CD4-positive, alpha-beta T cell treated with Interleukin-17A for 4 hours (primary cell): ENCODE measurements at places on chromosomes 1 and 21.

DNA sequence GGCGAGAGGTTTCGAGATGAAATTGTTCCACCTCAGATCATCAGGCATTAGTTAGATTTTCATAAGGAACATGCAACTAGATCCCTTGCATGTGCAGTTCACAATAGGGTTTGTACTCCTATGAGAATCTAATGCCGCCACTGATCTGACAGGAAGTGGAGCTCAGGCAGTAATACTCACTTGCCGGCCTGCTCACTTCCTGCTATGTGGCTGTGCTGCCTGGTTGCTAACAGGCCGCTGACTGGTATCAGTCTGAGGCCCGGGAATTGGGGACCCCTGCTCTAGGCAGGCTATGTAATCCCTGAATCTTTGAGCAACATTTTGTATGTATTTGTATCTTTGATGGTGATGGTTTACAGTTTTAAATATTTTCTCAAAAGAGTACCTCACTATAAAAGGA is 32.5 kb downstream of the XKR8 start:
- peak; percentile 74 for DNase-seq

- no peak for DNase-seq
Measured at GRCh38 chr1:47784497-47784822, 212.7 kb downstream of the TRABD2B start.

DNA sequence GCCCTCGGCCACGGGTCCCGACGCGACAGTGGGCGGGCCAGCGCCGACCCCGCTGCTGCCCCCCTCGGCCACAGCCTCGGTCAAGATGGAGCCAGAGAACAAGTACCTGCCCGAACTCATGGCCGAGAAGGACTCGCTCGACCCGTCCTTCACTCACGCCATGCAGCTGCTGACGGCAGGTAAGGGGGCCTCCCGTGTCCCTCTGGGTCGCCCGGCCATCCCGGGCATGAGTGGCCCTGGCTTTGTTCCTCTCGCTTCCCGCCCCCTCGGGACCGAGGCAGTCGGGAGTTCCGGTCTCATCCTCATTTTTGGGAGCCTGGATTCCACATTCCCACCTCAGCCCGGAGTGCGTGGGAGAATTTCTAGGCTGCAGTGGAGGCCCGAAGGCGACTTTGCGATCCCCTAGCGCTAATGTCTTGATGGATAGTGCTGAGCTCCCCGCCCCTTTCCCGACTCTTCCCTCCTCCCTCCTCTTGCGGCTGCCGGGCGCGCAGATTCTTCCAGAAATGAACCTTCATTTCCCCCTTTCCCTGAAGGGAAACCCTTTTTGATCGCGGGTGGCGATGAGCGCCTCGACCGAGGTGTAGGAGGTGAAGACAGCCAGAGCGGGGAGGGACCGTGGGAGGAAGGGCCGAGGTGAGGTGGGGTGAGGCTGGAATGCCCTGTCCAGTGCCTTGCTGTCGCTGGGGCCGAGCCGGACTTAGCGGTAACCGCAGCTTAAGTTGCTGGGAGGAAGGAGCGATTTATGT is 705 bp downstream of the KHDRBS1 start:
- peak; percentile 21 for DNase-seq

- no peak for DNase-seq
Measured at GRCh38 chr1:81125672-81126071, 675.1 kb upstream of the ADGRL2 start.

DNA sequence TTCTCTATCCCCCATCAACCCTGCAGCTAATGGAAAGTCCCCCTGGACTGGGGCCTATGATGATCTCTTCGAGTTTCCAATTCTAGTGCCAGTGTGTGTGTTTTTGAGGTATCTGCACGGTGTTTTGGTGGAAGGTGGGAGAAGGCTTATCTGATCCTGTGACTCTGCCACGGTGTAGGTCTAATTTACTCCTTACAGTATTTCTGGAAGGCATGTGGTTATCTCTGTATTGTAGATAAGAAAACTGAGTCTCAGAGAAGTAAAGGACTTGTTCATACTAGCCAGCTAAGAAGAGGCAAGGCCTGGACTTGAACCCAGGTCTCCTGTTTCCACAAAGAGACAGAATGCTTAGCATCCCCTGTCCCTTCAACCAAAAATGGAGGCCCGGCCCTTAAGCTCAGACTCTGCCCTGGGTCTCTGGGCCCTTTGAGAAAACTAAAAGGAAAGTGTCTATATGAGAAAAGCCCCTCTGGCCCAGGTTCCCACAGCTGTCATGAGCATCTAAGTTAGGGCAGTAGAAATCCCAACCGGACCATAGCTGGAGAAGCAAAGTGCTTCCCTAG is 20.3 kb downstream of the RIMS3 start:
- no peak for DNase-seq

GRCh38 chr1:23899070-23899469 is 14.1 kb downstream of the CNR2 start:
- DNase-seq = no peak

DNA sequence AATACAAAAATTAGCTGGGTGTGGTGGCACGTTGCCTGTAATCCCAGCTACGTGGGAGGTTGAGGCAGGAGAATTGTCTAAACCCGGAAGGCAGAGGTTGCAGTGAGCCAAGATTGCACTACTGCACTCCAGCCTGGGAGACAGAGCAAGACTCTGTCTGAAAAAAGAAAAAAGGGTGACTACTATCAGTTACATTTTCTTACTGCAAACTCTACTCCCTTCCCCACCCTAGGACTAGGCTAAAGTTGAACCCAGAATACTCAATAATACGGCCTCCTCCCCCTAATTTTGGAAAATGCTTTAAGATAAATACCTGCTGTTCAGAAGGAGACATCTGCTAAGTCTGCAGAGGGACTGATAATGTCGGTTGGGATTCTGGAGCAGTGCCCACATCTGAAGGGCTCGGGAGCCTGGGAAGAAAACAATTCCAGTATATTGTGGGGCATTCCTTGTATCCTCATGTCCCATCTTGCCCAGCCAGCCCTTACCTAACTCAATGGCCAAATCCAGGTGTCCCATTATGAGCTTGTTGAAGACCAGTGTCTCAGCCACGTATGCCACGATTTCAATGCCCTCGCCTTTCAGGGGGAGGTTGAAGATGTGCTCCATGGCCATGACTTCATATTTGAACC is 89.7 kb downstream of the ADCY10 start:
- DNase-seq = no peak

GRCh38 chr1:91345395-91346005 is 59.1 kb downstream of the HFM1 start:
- no peak for DNase-seq

DNA sequence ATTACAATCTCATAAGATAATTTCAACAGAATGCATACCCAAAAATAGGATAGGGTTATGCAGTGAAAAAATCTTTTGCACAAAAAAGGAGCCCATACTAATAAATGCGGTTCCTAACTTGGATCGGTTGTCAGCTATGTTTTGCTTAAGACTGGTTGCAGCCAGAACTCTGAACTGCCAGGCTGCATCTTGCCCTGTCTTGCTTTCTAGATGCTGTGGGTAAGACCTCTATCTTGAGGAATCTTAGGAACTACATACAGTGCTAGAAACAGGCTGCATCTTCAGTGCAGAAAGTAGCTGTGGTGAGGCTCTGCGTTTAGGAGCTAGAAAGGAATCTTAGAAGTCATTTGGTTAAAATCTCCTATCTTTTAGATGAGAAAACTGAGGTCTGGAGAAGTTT is 45.6 kb upstream of the PLA2G4A start:
- DNase-seq = no peak

DNA sequence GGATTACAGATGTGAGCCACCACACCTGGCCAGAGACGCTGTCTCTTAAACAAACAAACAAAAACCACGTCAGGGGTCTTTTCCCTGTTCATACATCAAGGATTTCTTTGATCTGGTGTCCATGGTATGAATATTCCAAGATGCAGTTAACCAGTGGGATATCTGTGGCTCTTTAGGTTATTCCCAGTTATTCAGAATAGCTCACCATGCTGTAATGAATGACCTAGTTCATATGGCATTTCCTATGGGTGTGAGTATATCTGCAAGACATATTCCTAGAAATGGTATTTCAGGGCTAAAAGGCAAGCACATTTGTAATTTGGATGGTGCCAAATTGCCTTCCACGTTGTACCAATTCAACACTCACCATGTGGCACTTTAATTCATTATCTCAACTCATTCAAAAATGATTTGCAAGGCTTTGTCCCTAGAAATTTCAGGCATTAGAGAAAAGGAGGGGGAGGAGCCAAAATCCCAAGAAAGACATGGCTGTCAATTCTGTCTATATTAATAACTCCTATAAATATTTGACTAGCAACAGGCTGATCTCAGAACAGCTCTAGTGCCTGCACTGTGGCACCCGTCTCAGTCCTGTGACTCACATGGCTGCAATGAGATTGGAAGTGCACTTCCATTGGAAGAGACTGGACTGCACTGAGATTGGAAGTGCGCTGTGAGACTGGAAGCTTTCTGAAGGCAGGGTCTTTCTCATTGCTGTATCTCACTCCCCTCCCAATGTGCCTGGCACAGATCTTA is 6.0 kb upstream of the STMN1 start:
- DNase-seq = no peak

DNA sequence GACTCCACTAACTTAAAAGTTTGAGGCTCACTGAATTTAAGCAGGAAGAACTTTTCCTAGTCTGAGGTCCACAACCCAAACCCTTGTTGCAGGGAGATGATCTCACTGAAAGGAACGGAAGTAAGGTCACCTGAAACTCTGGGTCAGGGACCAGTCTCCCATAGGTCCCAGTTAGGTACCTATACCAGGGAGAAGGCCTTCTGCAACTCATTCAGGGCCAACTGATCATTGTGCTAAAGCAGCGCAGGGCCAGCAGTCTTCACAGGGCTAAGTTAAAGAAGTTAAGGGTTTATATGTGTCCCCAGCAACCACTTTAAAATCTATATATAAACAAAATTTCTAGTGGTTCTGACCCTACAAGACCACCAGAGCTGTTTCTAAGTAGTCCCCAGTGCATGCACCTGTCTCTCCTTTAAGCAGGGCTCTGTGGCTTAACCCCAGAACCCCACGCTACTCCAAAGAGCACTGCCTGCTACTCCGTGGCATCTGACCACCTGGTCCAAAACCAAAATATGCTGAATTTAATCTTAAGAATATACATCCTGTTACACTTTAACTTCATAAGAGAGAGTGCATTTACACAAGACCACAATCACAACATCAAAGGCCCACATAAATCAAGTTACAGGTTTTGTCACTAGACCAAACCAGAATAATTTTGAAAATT is 2.8 kb downstream of the SRSF10 start:
- no peak for DNase-seq

DNA sequence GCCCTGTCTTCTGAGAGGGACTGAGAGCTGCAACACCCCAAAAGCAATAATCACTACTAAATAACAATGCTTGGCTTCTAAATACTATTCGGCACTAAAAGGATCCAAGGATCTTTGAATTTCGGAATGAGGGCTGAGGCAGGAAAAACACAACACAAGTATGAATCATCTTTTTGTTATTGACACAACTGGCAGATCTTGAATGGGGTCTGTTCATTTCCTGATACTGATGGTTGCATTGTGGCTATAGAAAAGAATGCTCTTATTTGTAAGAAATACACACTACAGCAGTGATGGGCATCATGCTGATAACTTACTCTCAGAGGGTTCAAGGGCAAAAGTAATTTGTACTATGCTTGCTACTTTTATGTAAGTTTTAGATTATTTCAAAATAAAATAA is 149.2 kb upstream of the PLD5 start:
- DNase-seq = no peak

GRCh38 chr1:209094384-209094783 is 489.1 kb upstream of the CAMK1G start:
- DNase-seq = no peak

DNA sequence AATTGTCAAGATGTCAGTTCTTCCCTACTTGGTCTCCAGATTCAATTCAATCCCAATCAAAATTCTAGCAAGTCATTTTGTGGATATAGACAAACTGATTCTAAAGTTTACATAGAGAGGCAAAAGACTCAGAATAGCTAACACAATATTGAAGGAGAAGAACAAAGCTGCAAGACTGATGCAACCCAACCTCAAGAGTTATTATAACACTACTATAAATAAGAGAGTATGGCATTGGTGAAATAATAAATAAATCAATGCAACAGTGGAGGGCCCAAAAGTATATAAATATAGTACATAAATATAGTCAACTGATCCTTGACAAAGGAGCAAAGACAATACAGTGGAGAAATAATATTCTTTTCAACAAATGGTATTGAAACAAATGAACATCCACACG is 49.7 kb downstream of the PRPF38A start:
- no peak for DNase-seq

DNA sequence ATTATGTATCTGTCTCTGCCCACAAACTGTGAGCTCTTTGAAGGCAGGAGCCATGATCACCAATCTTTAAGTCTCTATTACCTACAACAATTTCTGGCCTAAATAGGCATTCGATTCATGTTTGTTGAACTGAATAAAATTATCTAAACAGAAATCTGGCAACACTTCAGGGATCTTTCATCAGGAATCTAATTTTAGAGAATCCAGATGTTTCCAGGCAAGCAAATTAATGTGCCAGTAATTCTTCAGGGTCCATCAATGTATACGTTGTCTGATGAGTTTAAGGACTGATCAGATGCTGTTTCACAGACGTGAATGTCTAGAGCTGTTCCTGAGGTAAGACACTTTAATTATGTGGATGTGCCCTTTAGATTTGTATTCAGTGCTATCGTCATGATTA is 524.4 kb downstream of the PTPRC start:
- no peak for DNase-seq

DNA sequence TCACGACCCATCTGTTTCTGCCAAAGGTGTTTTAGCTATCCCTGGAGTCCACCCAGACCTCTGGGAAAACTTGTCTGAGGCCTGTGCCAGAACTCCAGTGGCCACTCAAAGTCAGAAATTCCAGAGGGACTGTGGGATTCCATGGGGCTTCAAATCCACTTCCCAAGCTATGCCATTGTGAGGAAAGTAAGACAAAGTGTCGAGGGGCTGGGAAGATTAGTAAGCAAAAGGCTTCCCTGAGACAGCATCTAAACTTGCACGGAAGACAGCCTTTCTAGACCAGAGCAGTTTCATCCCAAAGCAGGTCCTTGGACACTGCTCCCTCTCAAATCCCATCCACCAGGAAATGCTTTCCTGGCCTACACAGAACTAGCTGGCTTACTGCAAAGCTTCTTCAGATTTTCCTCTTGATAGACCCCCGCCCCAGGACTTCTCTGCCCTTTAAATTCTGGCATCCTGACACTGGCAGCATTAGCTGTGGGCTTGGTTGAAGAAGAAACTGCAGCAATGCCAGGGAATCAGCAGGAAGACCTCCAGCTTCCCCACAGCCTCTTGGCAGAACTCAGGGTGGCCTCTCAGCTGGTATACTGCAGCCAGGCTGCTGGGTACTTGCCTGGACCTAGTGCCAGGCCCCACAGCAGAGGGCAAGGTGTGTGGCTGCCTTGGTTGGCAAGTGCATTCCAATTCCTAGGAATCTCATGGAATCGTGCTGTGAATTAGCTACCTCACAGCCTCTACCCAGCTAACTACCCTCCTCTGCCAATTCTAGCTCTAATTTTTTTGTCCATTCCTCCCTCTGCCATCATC is 27.3 kb upstream of the LMX1A start:
- no peak for DNase-seq

DNA sequence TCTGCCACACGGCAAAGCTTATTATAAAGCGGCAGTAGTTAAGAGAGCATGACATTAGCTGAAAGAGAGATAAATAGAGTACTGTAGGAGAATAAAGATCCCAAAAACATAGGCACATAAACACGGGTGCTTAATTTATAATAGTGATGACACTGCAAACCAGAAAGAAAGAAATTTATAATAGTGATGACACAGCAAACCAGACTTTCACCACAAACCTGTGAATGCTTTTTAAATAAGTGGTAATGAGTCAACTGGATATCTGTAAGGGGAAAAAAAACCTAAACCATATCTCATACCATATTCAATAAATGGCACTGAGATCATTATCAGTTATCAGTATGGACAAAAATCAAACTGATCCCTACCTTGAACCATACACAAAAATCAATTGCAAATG is 25.5 kb downstream of the USP1 start:
- DNase-seq = no peak
